Endothelial cell (in vitro differentiated cells): ENCODE measurements at places on chromosomes 1 and 21.

- DNase-seq, result no peak
Measured at GRCh38 chr1:54400329-54400728, 5.9 kb downstream of the SSBP3 start.

DNA sequence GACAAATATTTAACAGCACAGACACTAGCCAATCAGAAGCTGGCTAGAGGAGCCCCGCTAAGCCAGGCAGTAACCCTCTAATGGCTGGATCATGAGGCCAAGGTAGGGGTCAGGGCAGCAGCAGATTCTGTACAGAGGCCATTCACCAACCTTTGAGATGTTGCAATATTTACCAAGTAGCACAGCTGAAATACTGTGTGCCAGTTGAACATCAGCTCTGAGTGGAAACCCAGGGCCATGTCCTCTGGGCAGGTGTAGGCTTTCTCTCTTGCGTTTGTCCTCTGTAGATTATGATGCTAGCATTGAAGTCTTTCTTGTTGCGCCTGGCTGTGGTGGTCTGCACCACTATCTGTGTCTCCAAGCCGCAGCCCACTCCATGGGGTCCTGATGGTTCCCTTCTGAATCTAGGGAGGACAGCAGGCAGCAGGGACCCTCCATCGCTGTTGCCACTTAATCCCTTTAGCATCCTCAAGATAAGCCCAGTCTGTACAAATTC is 2.5 kb upstream of the COG2 start:
- no peak for DNase-seq

DNA sequence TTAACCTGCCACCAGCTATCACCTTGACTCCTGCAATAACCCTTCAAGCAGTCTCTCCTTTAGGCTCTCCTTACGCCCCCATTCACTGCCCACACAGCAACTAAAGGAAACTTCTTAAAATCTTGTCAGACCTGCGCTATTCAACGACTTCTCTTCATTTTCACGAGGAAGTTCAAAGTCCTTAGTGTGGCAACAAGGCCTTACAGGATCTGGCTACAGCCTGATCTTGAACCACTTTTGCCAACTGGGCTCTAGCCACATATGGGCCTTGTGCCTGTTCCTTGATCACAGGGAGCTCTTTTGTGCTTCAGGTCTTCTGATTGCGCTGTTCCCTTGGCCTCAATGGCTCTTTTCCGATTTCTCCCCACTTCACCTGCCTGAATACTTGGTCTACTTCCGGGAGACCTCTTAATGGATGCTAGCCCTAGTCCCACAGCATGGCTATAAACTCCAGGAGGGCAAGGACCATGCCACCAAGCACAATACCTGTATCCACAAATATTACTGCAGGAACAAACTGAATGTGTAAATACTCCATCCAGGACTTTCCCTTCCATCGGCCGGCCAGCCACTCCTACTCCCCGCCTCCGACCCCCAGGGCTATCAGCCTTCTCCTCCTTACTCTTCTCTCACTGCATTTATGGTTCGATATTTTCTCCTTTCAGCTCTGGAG is 2.3 kb upstream of the CTNNBIP1 start:
- no peak for DNase-seq

DNA sequence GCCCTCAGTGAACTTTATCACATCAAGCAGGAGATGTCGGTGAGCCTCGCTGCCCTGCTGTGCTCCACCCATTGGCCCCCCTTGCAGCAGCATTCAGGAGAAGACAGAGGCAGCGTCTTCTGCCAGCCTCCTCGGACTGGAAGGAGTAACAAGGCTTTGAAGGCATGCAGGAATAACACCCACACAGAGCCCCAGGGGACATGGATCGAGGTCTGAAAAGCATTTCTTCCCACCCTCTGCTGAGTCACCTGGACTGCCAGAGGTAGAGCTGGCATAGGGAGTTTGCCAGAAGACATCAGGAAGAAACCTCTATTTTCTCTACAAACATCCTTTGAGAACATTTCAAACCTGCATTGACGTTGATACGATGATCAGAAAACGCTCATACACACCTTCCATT is 42.9 kb downstream of the COL18A1 start:
- no peak for DNase-seq

DNA sequence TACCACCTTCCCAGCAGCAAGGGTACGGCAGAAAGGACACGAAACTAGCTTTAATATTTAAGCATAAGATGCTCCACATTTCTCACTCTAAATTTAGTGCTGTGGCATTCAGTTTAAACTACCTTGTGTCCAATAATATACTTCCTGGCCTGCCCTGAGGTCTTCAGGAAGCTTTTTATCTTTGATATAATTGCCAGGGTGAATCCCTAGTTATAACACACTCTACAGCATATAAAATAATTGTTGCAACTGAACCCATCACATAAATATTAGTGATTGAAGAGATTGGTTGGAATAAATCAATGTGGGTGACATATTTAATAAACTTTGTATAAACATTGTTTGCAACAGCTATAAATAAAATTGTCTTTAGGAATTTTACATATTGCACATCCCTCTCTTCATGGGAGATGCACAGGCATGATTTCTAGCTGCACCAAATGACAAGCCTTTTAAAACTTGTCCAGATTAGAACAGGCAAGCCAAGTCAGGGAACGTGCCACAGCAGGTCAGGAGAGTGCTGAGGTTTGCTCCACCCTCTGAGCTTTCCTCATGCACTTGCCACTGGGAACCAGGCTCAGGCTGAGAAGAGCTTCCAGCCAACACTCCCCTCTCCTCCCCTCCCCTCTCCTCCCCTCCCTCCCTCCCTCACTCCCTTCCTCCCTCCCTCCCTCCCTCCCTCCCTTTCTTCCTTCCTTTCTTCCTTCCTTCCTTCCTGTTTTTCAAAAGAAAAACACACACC is 623.2 kb upstream of the PKN2 start:
- DNase-seq, result no peak

DNA sequence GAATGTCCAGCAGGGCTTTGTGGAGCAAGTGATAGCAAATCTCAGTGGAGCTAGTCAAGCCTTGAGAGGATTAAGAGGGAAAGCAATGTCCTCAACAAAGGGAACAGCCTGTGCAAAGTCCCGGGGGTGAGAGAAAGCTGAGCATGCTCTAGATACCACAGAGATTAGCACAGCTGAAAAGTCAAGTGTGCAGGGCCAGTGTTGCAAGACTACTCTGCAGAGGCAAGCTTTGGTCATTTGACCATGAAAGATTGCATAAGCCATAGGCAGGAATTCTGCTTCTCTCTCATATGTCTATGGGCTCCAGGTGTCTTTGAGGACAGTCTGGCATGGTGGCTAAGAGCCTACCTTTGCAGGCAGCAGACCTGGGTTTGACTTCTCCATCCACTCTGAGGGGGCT is 181.0 kb upstream of the JUN start:
- DNase-seq, result no peak

- no peak for DNase-seq
Measured at GRCh38 chr21:38165466-38166172, 91.2 kb upstream of the KCNJ15 start.

DNA sequence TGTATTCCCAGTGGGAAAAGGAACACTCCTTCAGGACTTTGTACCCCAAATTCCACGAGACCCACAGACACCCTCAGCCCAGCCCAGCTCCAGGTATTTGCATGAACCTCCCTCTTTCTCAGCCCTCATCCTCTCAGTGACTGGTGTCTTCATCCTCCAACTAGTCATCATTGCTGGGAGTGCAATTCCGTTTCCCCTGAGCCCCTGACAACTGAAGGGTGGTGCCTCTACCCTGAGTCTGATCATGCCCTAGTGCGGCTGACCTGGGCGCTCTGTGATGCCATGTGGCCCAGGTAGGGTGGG is 3.8 kb upstream of the ZNF692 start:
- DNase-seq, result no peak

DNA sequence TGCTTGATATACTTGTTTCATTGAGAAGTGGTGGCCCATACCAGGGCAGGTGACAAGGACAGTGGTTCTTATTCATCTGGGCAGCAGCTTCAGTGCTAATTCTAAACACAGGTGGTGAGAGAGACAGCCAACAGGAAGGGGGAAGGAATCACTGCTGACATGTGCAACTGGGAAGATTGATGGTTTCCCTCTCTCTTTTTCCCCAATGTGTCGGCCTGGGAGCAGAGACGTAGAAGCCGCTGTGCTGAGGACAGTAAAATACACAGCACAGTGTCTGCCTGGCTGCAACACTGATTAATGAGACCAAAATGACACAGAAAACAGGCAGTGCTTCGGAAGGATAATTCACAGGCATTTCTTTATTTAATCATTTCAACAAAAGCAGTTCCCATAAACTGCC is 48.8 kb downstream of the WARS2 start:
- no peak for DNase-seq

DNA sequence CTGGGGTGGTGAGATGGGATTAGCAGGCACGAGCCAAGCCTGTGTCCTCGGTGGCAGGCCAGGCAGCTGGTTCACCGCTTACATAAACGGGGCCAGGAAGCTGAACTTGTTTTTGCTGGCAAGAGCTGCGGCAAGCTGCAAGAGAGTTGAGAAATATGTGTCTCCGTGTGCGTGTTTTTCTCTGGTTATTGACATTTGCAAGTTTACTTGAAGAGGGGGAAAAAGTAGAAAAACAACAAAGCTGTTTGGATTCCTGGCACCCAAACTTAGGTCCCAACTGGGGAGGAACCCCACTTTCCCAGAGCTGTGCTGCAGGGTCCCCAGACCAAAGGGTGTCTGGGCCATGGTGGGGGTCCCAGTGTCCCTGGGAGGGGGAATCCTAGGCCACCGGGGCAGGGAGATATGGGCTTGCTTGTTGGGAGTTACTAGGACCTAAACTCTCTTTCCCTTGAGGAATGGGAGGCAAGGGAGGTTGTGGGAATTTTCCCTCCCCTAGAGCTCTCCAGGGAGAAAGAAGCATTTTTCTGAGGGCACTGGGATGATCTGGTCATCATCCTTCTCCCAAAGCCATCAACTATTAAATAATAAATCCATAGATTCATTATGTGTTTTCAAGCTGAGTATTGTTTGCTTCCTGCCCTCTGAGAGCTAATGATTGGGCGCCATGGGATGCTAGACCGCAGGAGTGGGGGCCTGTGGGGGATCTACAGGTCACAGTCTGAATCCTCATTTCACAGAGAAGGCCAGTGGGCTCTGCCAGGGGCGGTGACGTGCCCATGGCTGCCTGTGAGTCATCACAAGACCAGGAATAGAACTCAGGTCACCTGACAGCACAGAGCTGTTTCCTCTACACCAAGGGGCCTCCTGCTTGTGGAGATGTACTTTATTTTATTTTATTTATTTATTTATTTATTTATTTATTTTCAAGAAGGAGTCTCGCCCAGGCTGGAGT is 14.8 kb downstream of the IL6R start:
- no peak for DNase-seq

- DNase-seq, result no peak
Measured at GRCh38 chr21:34055615-34056014, 17.8 kb upstream of the MRPS6 start.

GRCh38 chr1:181128592-181129497 is 40.3 kb downstream of the IER5 start:
- DNase-seq, result no peak

DNA sequence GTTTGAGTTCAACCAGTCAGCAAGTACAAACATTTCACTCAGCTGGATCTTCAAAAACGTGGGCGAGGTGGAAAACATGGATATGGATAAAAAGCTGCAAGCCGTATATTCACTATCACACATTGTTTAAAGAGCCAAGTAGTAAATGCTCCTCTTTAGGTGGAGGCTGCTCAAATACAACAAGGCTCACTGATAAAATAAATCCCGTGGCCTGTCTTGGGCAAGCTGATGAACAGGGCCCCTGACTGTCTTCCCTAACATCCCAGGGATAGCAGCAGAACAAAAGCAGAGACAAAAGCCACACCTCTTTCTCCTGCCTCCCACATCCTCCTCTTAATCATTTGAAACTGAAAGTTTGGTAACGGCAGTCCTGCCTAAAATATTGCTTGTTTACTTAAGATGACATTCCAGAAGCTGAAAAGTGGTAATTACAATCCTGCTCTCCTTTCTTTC is 357.7 kb downstream of the TTLL7 start:
- DNase-seq, result no peak

- DNase-seq, result no peak
Measured at GRCh38 chr1:231264642-231265041, 23.6 kb downstream of the GNPAT start.

DNA sequence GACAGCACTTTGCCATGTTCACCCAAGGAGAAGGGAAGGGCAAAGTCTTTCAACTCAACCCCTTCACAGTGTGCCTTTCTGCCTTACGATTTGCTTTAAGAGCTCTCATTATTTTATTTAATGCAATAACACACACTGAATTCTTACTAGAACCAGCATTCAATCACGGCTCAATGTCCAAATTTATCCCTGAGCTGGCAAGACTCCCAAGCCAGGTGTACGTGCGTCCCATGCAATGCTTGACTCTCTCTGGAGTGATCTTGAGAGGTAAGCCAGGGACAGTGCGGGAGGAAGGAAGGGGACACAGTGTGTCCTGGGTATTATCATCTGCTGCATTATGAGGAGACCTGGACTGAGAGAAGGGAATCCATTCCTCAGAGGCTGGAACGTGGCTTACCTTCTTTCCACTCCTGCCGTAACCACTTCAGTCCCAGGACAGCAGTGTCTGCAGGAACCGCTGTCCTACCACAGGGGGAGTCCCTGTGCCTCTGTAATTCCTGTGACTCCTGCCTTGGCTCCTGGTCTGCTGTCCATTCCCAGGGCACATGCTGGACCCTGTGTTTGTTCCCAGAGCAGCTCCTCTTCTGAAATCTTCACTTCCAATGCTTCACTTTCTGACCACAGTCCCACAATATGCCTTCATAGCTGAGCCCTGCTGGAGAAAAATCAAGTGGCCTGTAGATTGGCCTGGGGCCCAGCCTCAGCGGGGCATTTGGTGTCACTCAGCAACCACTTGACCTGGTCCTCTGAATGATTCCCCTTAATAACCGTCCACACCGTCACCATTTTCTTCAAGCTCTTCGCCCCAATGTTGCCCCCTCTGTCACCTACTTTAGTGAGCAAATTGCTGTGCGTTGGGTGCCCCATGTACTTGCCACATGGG is 28.6 kb upstream of the STUM start:
- no peak for DNase-seq

GRCh38 chr1:27007909-27008582 is 4.6 kb downstream of the TENT5B start:
- DNase-seq, result no peak

GRCh38 chr1:164718821-164719220 is 159.8 kb downstream of the PBX1 start:
- no peak for DNase-seq

DNA sequence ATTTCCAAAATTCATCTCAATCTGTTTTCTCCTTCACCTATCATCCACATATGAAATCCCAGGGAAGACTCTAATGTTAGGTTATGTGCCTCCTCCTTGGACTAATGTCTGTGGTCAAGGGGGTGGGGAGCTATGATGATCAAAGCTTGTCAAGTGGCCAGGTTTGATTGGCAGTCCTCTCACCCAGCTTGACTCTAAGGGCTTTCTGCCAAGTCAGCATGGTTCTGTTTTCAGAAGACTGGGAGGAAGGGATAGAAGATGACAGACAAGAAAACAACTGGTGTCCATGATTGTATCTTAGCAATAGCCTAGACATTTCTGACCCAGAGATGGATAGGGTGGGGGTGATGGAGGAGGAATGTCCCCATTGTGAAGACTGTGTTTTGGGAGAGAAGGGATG is 9.1 kb upstream of the THEM5 start:
- no peak for DNase-seq
